ENCODE measurements at places on chromosomes 5 and 9. TPM values are rescaled to one million over a fixed set of nuclear protein-coding genes. Genes with fewer than 3 reads are reported as not detected.
A peak's percentile ranks its signal among the peaks of the same experiment; 100 is the strongest.

DNA sequence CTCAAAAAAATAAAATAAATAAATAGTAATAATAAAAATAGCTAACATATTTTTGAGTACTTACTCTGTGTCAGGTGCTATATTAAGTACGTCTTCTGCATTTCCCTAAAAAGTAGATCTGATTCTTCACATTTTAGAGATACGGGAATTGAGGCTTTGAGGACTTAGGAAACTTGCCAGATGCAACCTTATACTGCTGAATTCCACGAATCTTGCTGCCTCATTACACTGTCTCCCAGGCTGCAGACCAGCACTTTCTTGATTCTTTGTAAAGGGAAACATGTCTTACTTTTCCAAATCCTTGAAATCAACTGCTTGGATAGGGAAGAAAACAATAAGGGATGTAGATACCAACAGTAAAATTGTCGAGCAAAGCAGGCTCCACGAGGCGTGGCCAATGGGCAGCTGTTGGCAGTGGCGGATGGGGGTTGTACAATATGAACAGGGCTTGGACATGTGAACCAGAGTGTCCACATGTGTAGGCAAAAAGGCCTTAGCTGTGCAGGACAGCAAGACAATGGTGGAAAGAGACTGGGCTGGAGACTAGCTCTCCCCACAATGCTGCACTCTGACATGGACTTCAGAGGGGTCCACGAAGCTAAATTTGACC lies 124.3 kb upstream of the RAI14 start:
- no peaks in the 10 kb centered on the region for H3K36me3 ChIP-seq
- peaks cover 2% of the 10 kb centered on the region for H3K27me3 ChIP-seq
- DNase-seq = no peak
- no peak overlapping the region for H3K4me3 ChIP-seq
- H3K4me1 ChIP-seq = peaks cover 5% of the 10 kb centered on the region
- no peak overlapping the region for H3K27ac ChIP-seq

GRCh38 chr9:38295764-38296163 lies 96.7 kb upstream of the ALDH1B1 start:
- no peak overlapping the region for H3K4me3 ChIP-seq
- H3K27ac ChIP-seq = no peak overlapping the region
- H3K27me3 ChIP-seq = no peaks in the 10 kb centered on the region
- DNase-seq = no peak
- no peaks in the 10 kb centered on the region for H3K36me3 ChIP-seq

DNA sequence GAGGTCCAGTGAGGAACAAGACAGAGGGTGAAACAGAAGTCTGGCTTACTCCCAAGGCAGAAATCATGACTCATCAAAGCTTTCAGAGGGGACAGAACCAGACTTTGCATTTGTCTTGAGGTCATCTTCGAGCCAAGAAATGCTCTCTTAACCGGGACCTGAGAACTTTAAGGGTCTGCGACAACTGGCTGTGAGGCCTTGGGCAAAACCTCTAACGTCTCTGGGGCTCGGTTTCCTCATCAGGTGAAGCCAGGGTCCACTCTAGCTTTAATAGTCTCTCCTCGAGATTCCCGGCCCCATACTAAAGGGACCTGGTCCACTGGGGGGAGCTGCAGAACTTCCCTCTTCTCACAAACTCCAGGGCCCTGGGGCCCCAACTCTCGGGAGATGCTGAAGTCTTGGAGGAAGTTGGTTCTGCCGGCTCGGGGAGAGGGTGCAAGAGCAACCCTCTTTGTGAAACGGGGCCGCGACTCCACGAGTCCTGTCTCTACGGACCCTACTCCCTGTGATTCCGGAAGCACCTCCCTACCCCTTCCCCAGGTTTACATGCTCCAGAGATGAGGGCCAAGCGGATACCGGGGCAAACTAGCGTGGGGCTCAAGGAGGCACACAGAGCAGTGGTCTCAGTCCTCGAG lies 2.6 kb downstream of the GLIS3 start:
- H3K4me1 ChIP-seq = peaks cover 45% of the 10 kb centered on the region
- peaks cover 7% of the 10 kb centered on the region for H3K36me3 ChIP-seq
- peak overlapping the region; percentile 91 for H3K27ac ChIP-seq
- DNase-seq = peak; percentile 11
- H3K27me3 ChIP-seq = peaks cover 42% of the 10 kb centered on the region

DNA sequence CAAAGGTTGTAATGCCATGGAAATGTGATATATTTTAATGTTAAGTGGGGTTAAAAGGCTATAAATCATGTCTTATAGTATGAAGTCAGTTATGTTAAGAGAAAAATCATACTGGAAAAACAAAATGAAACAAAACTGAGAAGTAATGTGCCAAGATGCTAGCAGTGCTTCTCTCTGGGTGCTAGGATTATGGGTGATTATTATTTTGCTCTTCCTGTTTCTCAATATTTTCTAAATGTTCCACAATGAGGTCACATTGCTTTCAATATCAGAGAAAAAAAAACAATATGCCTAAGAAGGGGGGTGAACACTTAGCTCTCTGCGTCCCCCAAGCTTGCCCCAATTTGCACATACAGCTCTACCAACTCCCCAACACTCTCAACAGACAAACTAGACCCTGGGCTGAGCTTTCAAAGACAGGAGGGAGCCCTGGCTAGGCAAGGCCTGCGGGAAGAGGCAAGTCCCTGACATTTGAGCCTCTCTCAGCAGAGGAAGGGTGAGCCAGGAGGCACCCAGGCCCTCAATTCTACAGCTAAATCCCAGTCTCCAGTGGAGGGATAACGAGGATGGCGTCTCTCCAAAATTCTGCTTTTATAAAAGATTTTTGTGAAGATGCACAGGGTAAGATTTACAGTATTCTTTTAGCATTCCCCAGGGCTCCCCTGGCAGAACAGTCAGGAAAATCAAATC lies 24.4 kb downstream of the WHRN start:
- H3K27me3 ChIP-seq = peaks cover 5% of the 10 kb centered on the region
- peaks cover 7% of the 10 kb centered on the region for H3K36me3 ChIP-seq
- peaks cover 20% of the 10 kb centered on the region for H3K4me1 ChIP-seq
- no peak for DNase-seq
- H3K4me3 ChIP-seq = no peak overlapping the region
- no peak overlapping the region for H3K27ac ChIP-seq

DNA sequence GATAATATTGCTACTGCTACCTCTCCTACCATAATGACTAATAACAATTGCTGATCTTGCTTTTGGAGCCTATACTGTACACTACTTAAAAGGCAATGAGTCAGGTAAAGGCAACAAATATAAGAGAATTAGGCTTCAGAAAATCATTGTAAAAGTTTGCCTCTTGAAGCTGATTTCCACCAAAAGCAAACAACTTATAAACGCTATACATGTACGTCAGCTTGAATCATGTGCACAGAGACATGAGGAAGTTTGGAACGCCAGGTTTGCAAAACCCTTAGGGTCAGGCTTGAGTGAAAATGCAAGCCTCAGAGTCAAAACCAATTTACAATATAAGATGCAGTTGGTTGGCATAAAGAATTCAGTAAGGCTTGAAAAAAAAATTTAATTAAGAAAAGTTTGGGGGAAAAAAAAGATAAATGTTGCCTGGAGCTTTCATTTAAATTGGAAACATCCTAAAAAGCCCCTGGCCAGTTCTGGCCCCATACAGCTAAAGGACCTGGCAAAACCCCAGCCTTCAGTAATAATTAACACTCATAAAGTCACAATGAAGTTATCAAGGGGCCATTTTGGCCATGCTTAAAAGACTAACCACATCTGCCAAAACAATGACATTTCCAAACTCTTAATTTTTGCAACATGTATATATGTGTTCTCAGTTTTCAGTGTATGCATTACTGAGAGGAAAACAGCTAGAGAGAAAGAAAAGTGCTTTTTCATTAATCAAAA lies 181.0 kb upstream of the NFIL3 start:
- no peaks in the 10 kb centered on the region for H3K36me3 ChIP-seq
- H3K4me3 ChIP-seq = no peak overlapping the region
- no peaks in the 10 kb centered on the region for H3K4me1 ChIP-seq
- no peak overlapping the region for H3K27ac ChIP-seq

DNA sequence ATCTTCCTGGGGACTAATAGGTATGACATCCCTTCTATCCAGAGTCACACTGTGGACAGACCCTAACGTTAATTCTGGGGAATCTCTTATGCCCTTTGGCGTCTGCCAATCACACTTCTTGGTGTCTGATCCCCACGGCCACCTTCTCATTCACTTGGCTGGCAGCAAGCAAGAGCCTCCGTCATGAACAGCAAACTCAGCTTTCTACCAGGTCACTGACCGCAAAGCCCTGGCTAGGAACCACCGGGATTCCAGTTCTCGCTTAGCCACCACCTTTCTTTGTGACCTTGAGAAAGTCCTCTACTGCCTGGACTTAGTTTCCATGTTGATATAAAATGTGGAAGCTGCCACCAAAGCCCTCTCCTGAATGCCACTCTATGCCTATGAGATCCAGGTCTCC lies 67.7 kb upstream of the FCN1 start:
- H3K27ac ChIP-seq = no peak overlapping the region
- H3K36me3 ChIP-seq = peaks cover 2% of the 10 kb centered on the region
- H3K4me3 ChIP-seq = no peak overlapping the region
- H3K27me3 ChIP-seq = no peaks in the 10 kb centered on the region

DNA sequence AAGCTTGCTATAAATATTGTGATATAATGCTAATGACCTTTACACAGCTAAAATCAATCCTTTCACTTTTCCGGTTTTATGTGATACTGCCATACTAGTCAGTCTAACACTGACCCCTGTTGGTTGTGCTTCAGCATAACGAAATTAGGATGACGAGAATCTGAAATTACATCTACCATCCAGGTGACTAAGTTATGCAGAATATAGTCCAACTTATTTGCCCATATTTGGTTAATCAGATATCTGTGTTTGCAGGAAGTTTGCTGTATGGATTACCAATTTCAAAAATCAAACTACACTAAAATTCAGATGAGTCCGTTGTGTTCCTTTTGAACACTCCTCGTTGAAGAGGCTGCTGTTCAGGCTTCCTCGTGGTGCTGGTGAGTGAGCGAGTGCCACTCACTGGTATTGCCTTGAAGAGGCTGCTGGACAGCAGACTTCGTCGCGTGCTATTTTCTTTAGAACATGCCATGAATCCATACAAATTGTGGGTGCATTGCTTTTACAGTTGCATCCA lies 32.5 kb downstream of the TENT4A start:
- no peak for DNase-seq
- no peak overlapping the region for H3K4me3 ChIP-seq
- no peaks in the 10 kb centered on the region for H3K4me1 ChIP-seq
- no peak overlapping the region for H3K27ac ChIP-seq
- peaks cover 34% of the 10 kb centered on the region for H3K36me3 ChIP-seq
- H3K27me3 ChIP-seq = no peaks in the 10 kb centered on the region

The LRRC26 gene
- 0.21 TPM for total RNA-seq

The DMRTA1 gene
- total RNA-seq = not detected

The PCSK1 gene
- not detected for total RNA-seq

The ADAMTS2 gene
- not detected for total RNA-seq

The CBY3 gene
- 0.66 TPM for total RNA-seq

The NPDC1 gene
- 80.1 TPM for total RNA-seq
